ENCODE measurements at places on chromosomes 4 and X.
A peak's percentile ranks its signal among the peaks of the same experiment; 100 is the strongest.

GRCh38 chr4:72340803-72341431 is 228.1 kb downstream of the ADAMTS3 start:
- peak; percentile 11 for DNase-seq

DNA sequence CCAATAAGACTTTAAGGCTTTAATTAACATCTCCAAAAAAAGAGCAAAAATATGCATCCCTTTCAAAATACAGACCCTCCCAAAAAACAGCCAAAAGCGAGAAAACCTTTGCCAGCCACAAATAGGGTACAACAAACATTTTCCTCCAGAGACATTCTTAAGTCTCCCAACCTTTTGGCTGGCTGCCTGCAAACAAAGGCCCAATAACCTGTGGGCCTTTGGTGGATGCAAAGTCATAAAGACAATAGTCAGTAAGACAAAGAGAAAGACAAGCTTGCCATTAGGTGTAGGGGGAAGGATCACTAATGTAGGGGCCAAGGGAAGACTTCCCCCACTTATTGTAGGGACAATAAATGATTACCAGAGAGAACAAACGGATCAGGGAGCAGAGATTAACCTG is 215.5 kb upstream of the ZFP42 start:
- no peak for DNase-seq

DNA sequence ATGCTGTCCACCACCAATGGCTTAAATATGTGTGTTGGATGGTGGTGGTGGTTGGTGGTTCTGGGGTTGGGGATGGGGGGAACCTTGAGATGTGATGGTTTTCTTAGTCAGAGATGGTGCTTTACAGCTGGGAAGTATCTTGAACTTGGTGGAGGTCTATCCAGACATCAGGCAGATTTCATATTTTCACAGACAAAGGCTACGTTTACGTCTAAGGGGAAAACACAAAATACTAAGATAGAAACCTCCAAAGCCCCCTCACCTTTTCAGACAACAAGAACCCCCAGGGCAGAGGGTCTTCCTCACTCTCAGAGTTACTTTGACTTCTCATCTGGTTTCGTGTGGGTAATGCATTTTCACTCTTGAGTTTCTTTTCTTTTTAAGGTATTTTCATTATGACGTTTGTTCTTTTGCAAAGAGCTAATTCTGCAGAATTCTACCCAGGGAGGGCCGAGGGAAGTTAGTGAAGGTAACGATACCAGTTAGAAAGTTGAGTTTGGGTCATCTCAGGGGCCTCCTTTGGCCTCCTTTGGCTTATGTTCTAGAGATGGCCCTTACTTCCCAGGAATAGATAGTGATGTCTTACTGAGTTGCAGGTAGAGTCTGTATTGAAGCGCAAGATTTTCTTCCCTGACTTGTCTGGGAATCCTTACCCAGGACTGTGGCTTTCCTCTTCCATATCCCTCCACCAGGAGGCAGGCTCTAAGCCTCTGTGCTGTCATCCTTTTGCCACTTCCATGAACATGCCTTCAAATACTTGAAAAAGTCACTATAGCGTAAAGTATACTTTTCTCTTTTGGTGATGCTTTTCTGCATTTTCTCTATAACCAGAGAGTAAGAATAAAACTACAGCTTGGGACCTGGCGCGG is 31.9 kb downstream of the RHOH start:
- peak; percentile 23 for DNase-seq

DNA sequence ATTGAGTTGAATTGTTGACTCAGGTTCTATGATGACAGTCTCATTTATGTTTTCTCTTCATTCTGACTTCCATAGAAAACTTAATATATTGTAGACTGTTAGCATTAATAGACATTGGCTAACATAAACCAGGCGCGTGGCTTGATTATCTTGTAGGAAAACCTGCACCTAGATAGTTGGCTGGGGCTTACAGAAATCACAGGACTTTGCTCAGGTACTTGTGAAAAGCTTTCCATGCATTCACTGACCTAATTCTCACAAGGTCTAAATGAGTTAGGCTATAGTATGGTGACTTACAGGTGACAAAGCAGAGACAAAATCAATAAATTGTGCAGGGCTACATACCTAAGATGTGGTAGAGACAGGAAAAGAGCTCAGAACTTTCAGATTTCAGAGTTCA is 212.8 kb downstream of the GPAT3 start:
- DNase-seq, result no peak
